ENCODE measurements at places on chromosomes 2 and 18. TPM values are rescaled to one million over a fixed set of nuclear protein-coding genes. Genes with fewer than 3 reads are reported as not detected.

DNA sequence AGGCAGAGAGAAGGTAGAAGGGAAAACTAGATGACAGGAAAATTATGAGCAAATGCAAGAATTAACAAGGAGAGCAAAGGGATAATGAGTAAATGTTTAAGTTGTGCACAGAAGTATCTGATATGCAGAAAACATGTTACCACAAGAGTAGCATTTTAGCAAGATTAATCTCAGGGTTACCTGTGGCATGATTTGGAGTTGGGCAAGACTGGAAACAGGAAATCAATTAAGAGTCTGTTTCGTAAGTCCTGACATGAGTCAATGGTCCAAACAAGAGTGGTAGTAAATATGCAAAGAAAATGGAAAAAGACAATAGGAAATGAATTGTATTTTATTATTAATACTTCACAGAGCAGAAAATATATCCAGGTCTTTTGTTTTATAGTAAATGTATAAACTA lies 17.3 kb upstream of the MTX2 start:
- no peak for DNase-seq

DNA sequence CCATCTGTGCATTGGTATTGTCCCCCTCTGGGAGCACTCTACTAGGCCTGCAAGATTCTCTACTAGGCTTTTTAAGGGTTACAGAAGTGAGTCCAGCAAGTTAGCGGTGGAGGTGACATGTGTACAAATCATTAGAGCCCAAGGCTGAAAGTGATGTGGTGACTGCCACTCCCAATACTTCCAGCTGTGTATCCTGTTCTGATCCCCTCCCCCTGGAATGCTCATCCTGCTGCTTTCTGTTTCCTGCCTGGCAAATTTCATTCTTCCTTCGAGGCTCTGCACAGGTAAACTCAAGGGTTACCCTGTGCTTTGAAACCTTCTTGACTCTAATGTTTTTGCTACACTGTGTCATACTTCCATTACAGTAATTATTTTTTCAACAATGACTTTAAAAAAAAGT lies 258.5 kb upstream of the REV1 start:
- no peak for DNase-seq

Gene ADAM23
- polyA plus RNA-seq = 2.1 TPM

DNA sequence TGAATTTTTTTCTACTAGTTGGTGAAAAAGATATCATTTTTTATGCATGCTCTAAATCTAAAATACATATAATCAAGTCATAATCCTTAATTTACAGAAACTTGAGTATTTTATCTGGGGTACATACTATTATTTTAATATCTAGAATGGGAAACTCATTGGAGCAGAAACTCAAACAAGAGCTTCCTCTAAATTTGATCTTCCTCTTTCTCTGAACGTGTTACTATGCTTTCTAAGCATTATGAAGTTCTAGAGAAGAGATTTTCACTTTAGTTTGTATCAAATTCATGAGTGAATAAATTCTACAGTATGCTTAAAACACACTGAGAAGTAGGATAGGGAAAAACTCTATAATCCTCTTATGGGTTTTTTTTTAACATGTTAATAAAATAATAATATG lies 20.6 kb upstream of the SLC38A11 start:
- DNase-seq = peak; percentile 42

DNA sequence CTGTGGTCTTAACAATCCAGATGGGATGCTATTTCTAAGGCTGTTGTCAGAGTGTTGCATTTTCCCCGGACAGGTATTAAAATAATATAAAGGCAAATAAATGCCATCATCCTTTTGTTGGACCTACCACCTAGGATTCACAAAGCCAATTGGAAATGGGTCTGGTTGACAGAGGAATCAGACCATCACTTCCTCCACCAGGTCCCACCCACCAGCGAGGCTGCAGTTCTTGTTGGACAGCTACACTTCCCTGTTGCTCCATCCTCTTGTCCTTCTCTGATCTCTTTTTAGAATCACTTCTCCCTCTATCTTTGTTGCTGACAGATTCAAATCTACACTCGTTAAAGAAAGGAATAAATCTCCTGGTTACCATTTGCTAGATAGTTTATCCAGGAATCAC lies 1.1 kb downstream of the TMEM169 start:
- DNase-seq = peak; percentile 28

Gene FKBP1B
- polyA plus RNA-seq = not detected

- no peak for DNase-seq
These were observed 16.9 kb downstream of the QPCT start for GRCh38 chr2:37361216-37361815.

DNA sequence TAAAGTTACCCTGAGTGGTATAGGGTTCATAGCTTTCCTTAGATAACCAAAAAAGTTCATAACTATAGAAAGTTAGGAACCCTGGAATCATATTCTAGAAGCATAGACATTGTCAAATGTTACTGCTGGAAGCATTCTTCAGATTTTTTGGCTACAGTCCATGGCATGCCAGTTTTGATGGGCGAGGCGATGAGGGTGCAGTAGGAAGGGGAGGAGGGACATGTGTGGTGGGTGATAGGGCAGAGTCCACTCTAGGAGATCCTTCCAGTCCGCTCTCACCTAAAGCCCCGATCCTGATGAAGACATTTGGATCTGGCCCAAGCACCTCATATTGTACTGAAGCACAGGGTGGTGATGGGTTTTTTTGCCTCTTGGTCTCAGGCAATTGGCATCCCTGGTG lies 91.8 kb downstream of the HRH4 start:
- no peak for DNase-seq

Gene TMEM17
- not detected for polyA plus RNA-seq

- DNase-seq = no peak
These were observed 260.0 kb downstream of the TNS1 start for GRCh38 chr2:217742841-217743240.

DNA sequence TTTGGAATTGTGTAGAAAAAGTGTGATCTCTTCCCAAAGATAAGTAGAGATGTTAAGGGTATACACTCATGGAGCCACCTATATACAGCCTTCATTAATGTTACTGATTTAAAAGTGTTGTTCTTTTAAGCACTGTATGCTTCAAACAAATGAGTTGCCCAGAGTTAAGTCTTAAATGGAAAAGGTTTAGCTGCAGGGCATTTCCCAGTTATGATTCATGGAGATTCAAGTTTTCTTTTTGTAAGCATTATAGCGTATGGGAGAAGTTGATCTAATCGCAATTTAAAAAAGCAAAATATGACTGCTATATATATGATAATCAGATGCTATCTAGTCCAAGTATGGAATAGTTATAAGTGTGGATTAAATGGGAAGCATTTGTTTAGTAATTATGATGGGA lies 4.8 kb downstream of the PDK1 start:
- DNase-seq = no peak

DNA sequence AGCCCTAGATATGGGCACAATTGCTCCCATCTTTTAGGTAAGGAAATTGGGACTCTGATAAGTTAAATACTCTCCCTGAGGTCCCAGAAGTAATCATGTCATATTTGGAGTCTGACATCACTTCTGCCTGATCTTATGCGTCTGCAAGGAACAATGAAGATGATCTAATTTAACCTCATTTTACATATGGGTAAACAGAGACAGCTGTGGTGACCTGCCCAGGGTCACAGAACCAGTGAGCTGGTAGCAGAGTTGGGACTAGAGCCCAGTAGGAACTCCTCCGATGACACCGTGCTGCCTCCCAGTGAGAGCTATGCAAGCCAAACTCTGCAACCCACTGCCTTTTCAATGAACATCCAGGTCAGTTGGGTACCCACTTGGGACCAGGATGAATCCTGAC lies 17.8 kb downstream of the CTAGE1 start:
- DNase-seq = no peak

DNA sequence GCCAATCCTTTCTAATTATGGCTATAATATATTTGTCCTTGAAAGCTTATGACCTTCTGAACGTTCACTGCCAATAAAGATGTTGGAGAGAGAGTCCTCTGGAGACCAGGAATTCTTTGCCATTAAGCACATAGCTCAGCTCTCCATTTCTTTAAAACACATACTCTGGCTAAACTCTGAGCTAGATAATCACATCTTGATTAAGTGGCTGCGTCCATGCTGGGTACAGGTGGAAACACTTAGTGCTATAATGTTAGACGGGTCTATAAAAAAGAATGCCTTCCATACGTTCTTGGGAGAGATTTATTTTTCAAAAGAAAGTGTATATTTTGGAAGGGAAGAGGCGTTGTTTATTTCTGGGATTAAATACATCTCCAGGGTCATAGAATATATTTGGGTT lies 314.5 kb downstream of the LPIN1 start:
- DNase-seq = no peak

Gene ACMSD
- polyA plus RNA-seq = not detected

Gene NETO1
- polyA plus RNA-seq = 6.2 TPM

Gene TANK
- 167 TPM for polyA plus RNA-seq

- no peak for DNase-seq
These were observed 201.5 kb downstream of the SP3 start for GRCh38 chr2:173763641-173764040.

DNA sequence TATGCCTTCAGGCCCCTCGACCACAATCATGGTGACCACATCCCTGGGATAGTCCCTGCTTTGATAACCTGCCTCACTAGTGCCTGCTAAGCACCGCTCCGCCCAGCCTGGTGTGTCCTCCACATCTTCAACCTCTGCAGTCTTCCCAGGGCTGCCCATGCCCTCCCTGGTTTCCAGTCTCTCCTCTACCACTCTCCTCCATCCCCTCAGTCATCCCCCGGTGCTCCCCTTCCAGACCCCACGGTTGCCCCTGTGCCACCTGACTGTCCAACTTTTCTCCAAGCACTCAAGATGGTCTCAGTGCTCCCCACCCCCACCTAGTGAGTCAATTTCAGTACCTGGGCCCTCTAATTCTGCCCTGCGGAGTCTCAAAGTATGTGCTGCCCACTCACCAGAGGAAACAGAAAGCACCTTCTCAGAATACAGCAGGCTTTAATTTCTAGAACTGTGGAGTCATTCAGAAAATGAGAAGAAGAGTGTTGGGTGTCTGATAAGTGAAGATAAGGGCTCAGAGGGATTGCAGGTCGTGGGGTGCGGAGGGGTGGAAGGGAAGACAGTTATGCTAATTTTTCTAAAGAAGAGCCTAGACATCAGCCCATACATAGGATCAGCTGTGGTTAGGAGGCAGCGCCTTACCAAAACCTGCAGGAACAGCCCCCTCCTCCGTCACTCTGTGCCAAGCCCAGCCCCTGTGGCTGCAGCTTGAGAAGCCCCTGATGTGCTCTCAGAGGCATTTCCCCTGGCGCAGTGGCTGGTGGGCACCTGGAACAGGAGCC lies 53.6 kb upstream of the CAB39 start:
- no peak for DNase-seq

DNA sequence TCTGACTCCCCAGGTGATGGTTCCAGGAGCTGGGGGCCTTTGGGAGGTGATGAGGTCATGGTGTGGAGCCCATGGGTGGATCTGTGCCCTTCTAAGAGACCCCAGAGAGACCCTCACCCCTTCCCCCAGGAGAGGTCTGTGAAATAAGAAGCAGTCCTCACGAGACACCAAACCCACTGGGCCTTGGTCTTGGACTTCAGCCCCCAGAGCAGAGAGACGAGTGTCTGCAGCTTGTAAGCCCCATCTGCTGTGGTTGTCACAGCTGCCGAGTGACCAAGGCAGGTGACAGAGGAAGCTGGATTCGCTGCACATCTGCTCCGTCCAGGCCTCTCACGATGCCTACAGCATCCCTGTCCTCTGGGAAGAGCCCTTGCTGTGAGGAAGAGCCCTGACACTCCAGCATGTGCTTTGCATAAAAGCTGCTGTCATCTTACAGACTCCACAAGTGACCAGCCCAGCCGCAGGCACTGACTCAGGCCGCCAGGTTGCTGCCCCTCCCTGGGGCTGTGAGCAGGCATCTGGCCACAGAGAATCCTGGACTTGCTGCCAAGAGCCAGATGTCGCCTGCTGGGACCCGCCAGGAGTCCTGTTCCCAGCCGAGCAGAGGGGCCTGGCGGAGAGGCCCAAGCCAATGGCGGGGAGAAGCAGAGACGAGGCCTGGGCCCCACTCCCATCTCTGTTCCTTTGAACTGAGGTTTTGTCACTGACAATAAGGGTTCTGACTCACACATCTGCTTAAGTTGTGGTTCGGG lies 150.8 kb downstream of the PXDN start:
- no peak for DNase-seq

Data from naive B cell (primary cell).